Substantia nigra (tissue), 51 donors: ENCODE measurements at places on chromosomes 11 and 22.

DNA sequence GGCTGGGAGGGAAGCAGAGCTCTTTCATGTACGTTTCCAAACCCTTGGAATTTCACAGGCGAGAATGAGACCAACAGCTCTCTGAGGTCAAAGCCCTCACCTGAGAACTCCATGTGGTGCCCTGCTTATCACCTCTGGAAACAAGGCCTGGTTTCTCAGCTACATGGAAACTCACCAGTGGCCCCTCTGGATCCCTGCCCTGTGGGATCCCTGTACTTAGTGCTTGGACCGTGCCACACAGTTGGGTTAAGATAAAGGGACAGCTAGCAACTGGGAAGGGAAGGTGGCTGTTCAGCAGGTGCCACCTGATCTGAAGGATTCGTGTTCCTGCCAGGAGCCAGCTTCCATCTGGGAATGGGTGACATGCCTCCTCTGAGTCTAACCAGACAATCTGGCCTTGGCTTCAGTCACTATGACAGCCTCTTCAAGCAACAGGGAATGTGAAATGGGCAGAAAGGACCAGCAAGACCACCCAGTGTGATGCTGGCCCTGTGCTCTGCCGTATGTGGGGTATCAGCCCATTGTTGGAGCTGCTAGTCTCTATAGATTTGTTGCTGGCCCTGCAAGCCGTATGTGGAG, 54.3 kb upstream of the BID start:
- no peak for DNase-seq

DNA sequence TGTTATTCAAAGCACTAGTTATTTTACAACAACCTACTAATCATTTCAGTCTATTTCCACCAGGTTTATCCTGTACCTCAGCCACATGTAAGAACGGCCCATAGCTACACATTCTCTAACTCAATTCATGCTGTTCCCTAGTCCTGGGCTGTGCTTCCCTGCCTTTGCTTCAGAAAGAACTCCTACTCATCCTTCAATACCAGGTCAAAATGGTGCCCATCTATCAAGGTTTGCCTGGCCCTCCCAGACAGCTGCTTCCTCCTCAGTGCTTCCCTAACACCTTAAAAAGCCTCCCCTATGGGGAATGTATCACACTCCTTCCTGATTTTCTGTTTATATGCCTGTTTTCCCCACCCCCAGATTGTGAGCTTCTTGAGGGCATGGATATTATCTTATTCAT, 400.7 kb downstream of the MN1 start:
- DNase-seq = no peak

DNA sequence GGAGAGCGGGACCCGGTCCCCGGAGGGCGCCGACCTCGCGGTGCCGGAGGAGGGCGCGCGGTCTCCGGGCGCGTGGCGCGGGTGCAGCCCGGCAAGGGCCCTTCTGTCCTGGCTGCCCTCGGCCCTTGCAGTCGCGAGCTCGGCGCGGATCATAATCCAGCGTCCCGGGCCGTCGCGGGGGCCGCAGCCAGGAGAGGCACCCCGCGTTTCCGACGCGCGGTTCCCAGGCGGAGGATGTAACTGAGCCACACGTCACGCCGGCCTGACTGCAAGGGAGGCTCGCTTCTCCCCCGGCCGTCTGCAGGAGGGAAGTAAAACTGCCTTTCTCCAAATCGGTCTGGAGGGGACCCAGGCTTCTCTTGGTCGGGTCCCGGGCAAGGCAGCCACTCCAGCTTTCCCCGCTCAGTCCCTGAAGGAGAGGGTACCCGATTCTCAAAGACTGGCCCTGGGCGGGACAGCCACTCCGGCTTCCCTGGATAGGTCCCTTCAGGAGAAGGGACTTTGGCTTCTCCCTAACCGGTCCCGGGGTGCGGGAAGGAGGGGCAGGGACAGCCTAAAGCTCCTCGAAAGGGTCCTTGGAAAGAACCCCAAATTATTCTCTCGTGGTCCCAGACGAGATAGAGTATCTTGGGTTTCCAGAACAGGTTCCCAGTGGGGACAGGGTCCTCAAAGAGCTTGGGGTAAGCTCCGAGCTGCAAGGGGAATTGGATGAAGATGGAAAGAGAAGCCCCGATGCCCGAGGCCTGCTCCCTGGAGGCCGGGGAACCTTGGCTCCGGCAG, 836 bp downstream of the SPON1 start:
- peak; percentile 19 for DNase-seq

DNA sequence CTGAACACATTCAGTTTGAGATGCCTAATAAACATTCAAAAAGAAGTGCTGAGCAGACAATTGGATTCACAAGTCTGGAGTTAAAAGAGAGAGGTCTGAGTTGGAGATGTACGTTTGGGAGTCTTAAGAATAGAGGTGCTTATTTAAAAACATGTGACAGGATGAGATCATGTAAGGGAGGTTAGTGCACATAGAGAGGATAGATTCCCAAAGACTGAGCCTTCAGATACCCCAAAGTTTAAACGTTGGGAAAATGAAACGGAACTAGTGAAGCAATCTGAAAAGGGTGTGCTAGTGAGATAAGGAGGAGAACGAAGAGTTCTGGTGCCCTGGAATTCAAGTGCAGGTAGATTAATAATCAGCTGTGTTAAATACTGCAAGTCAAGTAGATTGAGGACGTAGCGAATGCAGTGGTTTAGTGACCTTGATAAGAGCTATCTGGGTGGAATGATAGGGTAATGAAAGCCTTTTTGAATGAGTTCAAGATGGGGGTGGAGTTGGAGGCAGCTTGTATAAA, 63.7 kb downstream of the HIPK3 start:
- DNase-seq = no peak

DNA sequence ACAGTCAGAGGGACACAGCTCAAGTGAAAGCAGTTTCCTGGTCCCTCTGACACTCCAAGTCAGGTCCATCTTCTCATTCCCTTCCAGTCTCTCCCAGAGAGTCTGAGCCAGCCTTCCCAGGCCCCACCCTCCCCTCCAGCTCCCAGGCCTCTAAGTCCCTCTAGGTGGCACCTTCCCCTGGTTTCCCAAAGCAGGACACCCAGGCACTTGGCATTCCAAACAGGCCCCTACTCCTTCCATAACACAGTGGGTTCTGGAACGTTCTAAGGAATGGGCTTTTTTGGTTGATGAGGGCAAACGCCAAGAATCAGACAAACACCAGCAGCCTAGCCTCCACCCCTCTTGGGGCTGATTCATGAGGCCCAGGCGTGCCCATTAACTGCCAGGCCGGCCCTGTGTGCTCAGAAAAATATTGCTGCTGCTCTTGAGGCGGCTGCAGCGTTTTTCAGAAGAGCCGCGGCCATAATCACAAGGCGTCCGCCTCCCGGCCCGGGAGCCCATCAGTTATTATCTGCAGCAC, 418.7 kb downstream of the SOX6 start:
- DNase-seq = no peak

GRCh38 chr11:38208951-38209350, 1610.9 kb upstream of the RAG2 start:
- DNase-seq = no peak

- no peak for DNase-seq
These were observed 7.4 kb downstream of the OR10D3 start for GRCh38 chr11:124190298-124191139.

GRCh38 chr11:132780046-132780445, 752.3 kb downstream of the OPCML start:
- no peak for DNase-seq

GRCh38 chr22:25348391-25348790, 129.0 kb downstream of the CRYBB2 start:
- DNase-seq = no peak

- DNase-seq = no peak
These were observed 333.1 kb downstream of the CTTN start for GRCh38 chr11:70731271-70732022.

GRCh38 chr11:86728562-86728961, 56.1 kb upstream of the ME3 start:
- no peak for DNase-seq

DNA sequence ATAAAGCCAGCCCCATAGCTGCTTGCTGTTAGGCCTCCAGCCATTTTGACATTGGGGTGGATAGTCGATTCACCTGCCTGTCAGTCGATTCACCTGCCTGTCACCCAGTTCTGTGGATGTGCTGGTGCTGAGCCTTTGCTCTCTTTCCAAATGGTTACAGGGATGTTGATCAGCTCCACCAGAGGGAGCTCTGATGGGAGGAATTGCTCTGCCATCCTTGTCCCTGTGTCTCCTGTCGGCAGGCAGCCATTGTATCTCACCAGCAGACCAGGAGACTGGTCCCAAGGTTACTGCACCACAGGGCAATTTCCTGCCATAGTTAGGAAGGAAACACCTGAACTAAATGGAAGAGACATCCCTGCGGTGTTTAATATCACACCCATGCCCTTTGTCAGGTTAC, 6.1 kb downstream of the MPEG1 start:
- peak; percentile 35 for DNase-seq

DNA sequence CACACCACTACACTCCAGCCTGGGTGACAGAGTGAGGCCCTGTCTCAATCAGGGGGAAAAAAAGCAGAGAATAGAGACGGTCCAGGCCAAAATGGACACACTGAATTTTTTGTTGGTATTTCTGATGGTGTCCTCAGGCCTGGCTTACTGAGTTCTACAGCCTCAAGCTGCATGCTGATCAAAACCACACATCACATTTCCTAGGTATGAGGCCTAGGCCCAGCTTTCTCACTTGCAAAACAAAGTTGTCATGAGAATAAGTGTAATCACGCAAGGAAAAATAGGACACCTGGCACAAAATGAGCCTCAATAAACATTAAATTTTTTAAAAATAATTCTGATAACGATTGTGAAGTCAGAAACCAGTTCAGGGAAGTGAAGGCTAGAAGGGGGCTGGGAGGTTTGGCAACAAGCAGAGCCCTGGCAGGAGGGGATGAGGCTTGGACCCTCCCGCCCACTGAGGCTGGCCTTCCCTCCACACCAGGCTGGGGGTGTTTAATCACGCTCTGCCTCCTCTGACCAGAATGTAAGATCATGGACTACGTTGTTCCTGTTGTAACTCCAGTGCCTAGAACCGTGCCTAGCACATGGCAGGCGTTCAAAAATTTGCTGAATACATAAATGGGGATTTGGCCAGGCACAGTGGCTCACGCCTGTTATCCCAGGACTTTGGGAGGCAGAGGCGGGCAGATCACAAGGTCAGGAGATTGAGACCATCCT, 18.1 kb downstream of the PACSIN2 start:
- DNase-seq = no peak

DNA sequence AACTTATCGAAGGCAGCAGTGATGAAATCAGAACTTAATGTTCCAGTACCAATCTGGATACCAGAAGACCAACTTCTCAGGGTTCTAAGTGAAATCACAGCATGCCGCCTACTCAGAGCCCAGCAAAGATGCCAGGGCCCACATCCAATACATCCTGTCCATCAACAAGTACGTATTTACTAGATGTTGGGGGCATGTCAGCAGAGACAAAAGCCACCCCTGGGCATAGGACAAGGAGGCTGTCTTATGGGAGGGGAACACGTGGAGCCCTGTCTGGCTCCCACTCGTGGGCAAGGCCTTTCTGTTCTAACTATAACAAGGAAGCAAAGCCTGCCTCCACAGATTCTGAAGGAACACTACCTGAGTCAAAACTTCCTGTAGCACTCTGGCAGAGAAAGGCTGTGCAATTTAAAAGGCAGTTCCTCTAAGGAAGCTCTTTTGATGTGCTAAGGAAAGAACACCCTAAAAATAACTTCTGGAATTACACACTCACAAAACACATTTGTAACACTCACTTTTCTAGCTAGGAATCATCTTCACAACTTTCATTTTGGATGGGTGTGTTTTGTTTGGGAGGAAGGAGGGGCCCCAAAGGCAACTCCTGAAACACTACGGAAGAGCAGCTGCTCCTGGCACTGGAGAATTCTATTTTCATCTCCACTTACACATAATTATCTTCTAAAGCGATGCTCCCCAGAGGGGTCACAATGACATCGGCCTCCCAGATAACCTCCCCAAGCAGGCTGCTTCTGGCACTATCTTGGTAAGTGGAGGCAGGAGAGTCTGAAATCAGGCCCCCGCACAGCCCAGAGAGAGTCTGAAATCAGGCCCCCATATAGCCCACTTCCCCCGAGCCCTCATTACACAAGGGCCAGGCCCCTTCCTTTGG, 14.2 kb downstream of the SMCO4 start:
- no peak for DNase-seq

- DNase-seq = no peak
These were observed 80.0 kb downstream of the C11orf91 start for GRCh38 chr11:33620423-33621171.

- DNase-seq = no peak
These were observed 17.6 kb downstream of the DDB1 start for GRCh38 chr11:61315260-61315659.

- DNase-seq = no peak
These were observed 138.9 kb downstream of the DDX10 start for GRCh38 chr11:108803776-108804175.

- no peak for DNase-seq
These were observed 15.8 kb downstream of the P2RY2 start for GRCh38 chr11:73233692-73234470.

DNA sequence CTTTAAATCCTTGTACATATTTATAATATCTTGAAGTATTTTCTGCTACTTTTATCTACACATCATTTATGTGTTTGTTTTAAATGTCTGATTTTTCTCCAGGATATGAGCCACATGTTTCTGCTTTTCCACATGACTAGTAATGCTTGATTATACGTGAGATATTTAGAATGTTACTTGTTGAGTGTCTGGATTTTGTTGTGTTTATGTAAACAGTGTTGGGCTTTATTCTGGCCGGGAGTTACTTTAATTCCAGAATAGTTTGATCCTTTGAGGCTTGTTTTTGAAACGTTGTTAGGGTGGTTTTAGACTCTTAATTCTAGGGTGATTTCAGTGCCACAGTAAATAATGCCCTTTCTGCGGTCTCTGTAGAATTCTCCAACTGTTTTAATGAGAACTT, 252.9 kb downstream of the BLID start:
- DNase-seq = no peak

DNA sequence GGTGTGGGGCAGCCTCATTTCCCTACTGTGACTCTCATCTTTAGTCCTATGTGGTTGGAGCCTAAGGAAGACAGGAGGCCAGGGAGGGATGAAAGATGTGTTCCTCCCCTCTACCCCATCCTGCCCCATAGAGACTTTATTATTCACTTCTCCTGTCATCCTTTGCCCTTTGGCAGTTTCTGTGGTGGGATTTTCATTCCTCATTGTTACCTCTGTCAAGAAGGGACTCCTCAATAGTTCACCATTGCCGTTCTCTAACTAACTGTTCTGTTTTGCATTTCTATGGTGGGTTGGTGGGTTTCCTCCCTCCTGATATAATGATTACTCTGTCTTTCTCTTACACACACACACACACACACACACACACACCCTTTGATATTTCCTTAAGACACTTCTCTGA, 202.3 kb downstream of the DSCAML1 start:
- DNase-seq = no peak

DNA sequence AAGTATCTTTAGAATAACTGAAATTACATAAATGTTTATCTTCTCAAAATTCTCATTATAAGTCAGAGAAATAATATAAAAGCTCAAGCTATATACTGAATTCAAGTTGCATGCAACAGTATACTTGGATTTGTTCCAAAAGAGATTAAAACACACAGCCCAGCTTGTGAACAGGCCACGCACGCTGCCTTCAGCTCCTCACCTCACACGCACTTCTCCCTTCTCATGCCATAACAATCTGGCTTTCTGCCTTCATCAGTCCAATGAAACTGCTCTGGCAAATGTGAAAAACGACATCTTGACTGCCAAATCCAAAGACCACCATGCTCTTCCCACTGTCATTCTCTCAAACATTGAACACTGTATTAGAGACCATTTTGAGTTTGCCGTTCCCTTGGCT, 22.1 kb downstream of the ATP6V1E1 start:
- DNase-seq = no peak

GRCh38 chr22:30284666-30285065, 4.6 kb downstream of the CASTOR1 start:
- DNase-seq = no peak

GRCh38 chr11:101003468-101003867, 126.1 kb downstream of the PGR start:
- DNase-seq = no peak
